ENCODE measurements at places on chromosomes 5 and 9.

- no peak for DNase-seq
These were observed 29.1 kb upstream of the ANKRD31 start for GRCh38 chr5:75265731-75266130.

DNA sequence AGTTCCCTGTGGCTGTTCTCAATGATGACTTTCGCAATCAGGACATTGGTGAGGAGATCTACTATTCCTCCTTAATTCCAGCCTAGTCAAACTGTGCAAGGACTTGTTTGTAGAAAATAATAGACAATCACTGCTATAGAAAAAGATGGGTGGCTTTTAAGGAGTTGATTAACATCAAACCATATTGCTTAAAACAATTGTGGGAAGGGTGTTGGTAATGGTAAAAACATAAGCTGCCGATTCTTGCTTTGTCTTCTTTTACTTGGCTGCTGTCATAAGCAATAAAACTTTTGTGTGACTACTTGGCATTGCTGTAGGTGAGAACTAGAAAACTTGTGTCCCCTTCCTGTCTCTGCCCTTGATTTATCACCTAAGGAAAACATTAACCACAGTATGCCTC, 561.2 kb upstream of the SEMA6A start:
- no peak for DNase-seq

DNA sequence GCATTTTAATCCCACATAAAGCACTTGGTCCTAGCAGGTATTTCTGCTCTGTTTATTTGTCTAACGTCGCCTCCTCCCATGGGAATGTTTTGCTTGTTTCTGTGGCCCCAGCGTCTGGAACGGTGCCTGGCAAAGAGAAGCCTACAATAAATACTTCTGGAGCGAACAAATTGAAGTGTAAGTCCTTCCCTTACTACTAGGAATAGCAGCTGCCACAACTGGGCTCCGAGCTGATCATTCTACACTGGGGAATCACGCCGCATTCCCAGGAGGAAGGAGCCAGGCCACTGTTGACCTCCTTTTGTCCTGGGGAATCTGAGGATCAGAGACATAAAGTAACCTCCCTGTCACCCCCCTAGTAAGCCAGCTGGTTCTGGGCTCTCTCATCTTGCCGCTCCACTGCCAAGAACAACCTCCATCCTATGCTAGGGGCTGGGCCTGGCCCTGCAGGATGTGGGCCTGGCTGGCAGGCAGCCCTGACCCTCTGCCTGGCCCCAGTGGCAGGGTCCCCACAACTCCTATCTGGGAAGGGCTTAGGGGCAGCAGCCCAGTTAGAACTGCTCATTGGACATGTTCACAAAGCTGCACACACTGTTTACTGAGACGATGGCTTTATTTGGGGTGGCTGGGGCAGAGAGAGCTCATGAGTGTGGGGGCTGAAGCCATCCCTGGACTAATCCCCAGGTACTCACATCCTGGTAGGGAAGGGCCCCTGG, 82.8 kb downstream of the GTF3C4 start:
- no peak for DNase-seq

DNA sequence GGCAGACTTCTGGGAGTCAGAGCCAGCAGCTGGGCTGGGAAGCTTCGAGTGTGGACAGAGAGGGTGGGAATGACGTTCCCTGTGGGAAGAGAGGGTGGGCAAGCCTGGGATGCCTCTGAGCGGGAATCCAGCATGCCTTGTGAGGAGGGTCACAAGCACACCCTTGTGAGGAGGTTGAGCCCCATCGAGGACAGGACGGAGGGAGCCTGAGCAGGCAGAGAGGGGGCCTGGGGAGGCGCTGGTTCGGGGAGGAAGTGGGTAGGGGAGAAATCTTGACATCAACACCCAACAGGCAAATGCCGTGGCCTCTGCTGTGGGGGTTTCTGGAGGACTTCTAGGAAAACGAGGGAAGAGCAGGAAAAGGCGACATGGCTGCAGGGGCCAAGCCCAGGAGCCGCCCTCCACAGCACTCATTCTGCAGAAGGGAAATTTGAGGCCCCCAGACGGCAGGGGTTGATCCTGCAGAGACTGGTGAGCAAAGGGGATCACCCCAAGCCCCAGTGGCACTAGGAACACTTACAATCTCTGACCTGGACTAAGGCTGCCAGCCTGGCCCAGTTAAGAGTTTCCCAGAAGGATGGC, 1.1 kb upstream of the IL13 start:
- no peak for DNase-seq

- DNase-seq, result no peak
These were observed 24.4 kb upstream of the VDAC1 start for GRCh38 chr5:134029156-134029555.

- no peak for DNase-seq
These were observed 31.5 kb upstream of the SLC2A8 start for GRCh38 chr9:127365461-127365860.

GRCh38 chr9:94934816-94935328, 208.4 kb downstream of the AOPEP start:
- no peak for DNase-seq

GRCh38 chr5:106014262-106014661, 1656.5 kb downstream of the EFNA5 start:
- DNase-seq, result no peak

DNA sequence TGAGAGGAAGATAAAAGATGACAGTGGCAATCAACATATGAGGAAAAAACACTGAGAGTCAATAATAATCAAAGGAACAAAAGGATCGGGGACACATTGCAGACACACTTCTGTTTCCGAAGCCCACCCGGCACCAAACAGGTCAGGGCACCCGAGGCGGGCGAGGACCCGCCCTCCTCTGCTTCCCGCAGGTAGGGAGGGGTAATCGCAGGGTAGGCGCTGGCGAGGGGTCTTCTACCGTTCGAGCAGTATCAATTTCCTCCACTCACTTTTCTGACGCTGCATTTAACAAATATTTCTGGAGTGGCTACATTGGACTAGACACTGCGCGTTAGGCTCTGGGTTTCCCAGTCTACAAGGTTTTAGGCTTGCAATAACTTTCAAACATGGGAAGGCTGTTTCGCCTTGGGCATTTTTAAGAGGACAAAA, 1.3 kb downstream of the TXN start:
- peak; percentile 19 for DNase-seq

- peak; percentile 83 for DNase-seq
These were observed 12.7 kb downstream of the VAV2 start for GRCh38 chr9:133979273-133979920.

GRCh38 chr9:33130961-33131789, 36.0 kb downstream of the B4GALT1 start:
- no peak for DNase-seq

GRCh38 chr9:83512621-83513020, 25.6 kb downstream of the FRMD3 start:
- no peak for DNase-seq

GRCh38 chr5:67315082-67315989, 118.7 kb upstream of the CD180 start:
- peak; percentile 50 for DNase-seq

DNA sequence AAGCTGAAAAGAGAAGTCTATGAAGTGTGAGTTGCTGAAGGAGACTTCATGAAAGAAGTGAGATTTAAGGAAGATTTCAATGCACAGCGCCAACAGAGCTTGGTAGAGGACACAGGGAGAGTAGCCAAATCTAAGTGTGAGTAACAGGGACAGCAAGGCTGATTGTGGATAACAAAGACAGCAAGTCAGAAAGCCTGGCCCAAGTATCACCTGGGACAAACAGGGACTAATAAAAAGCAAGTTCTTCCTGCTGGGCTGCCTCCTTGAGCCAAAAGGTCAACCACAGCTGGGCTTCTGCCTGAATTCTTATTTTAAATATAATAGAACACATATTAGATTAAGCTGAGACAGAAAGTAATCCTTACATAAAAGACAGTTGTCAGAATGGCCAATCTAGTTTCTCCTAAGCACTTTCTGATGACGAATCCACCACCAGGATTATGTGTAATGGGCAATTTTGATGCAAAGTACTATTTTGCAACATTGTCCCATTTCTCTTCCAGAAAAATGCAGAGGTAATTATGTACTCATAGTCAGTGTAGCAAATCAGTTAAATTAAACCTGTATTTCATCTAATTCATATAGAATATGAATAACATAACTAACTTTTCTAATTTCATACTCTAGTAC, 73.8 kb downstream of the MAPKAP1 start:
- no peak for DNase-seq

DNA sequence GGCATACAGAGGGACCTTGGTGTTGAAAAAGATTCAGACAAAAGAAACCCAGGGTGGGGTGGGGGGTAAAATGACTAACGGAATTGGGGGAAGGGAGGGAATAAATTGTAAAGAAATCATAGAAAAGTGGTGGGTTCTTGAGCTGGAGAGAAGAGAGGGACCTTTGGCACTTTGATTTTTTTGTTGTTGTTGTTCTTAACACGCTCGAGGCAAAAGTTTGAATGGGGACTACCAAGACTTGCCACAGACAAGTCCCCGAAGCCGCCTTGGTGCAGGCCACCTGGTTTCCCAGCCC, 616 bp downstream of the VCAN start:
- DNase-seq, result no peak

DNA sequence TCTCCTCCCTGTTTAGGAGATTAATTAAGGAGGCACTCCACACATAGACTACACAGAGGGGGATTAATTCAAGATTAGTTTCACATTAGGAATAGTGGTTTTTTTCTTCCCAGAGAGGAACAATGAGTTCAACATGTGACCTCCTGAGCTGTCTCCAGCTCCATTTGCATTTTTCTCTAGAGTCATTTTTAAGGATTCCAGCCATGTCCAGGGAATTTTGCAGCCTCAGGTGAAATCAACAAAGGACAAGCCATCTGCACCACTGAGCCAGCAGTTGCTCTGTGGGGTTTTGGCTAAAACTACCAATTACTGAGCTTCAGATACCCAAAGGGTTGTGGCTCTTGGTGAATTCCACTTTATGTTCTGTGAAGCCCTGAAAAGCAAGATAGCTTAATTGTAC, 258.5 kb upstream of the PPP1R2B start:
- DNase-seq, result no peak

GRCh38 chr9:105278751-105279150, 34.3 kb downstream of the SLC44A1 start:
- DNase-seq, result no peak

- no peak for DNase-seq
These were observed 81.0 kb downstream of the MRPL36 start for GRCh38 chr5:1718669-1719068.

DNA sequence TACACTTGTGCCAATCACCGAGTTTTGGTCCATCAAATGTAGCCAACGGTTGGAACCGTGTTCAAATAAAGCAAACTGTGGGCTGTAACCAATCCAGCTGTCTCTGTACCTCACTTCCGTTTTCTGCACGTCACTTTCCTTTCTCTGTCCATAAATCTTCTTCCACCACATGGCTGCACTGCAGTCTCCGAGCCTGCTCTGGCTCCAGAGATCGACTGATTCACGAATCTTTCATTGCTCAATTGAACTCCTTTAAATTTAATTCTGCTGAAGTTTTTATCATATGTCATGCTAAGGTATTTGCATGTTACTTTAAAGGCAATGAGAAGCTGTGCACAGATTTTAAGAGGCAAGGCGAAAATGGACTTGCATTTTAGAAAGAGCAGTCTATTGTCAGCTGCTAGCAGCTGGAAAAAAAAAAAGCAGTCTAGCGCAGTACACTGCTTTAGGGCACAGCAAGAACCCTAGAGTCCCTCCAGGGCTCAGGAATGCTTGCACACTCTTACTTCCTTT, 13.2 kb downstream of the TTC39B start:
- DNase-seq, result no peak

DNA sequence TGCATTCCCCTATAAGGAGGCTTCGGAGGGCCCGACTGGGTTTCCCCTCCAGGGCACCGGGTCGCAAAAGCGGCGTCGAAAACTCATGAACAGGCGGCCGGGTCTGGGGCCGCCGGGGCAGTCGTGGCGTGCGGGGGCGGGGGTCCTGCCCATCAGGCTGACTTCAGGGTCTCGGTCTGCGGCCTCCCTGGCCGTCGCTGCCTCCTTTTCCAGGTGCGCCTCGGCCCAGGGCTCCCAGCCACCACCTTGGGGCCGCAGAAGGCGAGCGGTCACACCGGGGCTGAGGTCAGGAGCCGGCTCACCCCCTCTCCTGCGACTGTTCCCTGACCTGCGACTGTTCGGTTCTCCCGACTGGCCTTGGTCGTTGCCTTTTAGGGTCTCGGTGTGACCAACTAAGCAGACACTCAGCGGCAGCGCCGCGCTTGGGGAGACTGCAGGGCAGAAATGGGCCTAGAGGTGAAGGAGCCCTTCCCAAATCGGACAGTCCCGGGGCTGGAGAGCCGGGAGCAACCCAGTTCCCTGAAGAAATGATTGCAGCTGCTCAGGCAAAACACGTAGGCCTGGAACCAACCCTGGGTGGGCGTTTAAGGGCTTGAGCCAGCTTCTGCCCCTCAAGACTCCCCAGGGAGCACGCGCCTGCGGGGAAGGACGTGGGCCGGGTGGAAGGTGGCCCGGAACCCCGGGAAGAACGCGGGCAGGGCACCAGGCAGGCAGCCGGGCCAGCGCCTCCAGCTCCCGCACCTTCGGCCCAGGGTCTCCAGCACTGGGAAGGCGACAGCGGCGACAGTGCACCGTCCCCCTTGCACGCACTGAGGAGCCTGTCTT, 11.2 kb downstream of the IRX2 start:
- no peak for DNase-seq

- DNase-seq, result no peak
These were observed 25.2 kb upstream of the ENTREP1 start for GRCh38 chr9:69299826-69300225.

DNA sequence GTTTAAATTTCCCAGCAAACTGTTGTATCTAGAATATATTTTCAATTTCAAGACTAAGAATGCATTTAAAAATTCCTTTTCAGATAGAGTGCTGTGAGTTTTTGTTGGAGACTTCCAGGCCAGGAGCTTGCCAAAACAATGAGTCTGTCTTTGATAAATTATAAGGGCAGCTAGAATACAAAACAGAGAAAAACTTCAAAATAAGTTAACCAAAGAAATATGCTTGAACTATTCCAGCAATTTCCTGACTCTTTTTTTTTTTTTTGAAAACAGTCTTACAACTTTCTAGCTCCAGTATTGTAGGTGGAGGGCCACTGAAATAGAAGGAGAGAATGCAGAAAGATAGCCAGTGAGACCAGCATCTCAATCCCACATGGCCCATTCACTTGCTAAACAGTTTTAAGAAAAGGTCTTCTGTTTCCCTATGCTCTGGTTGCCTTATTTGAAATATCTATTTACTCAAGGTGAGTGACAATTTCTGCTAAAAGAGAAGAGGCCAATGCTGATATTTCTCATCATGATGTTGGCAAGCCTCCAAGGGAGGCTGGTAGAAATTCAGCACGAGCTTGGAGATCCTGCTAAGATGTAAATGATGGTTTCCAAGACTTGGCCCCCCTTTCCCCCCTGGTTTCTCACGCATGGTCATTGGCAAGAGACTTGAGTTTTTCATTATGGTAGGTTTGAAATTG, 103.2 kb downstream of the USP20 start:
- DNase-seq, result no peak

DNA sequence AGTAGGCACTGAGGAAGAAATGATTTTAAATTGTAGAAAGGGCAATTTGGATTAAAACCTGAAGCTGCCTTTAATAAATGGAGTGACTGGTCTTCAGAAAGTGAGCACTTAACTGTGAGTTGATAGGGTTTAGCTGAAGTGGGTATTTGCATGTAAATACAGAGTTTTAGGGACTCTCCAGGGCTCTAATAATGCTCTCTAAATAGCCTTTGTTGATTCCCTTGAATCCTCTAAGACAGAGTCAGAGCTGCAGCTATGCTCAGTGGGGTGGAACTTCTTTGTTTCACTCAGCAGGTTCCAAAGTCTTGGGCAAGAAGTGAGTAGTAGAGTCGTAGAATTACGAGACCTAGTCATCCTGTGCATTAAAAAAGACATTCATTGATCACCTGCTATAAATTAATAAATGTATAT, 21.4 kb downstream of the GLRA1 start:
- DNase-seq, result no peak

- DNase-seq, result no peak
These were observed 129.2 kb upstream of the TNPO1 start for GRCh38 chr5:72687288-72687687.

- no peak for DNase-seq
These were observed 1576.5 kb downstream of the EFNA5 start for GRCh38 chr5:106094204-106094607.
